ENCODE measurements at places on chromosomes 4 and X.
A peak's percentile ranks its signal among the peaks of the same experiment; 100 is the strongest.

DNA sequence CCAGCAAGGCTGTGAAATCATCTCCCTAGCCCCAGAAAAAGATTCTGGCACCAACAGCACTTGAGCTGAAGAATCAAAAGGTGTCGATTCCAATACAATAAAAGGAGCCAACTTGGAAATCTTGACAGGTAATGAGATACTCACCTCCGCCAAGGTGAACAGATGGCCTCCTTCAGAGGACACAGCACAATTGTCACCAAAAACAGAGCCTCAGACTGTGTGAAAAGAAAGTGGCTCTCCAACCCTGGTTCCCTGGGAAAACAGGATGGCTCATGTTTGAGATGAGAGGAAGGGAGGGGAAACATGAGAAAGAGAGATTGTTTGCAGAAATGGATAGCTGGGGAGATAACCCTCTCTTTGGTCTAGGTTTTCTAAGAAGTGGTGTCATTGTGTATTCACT is 168.9 kb downstream of the HS3ST1 start:
- H3K27me3 ChIP-seq: no peaks in the 10 kb centered on the region
- H3K4me1 ChIP-seq: no peaks in the 10 kb centered on the region
- H3K27ac ChIP-seq: no peak overlapping the region
- no peak for DNase-seq

DNA sequence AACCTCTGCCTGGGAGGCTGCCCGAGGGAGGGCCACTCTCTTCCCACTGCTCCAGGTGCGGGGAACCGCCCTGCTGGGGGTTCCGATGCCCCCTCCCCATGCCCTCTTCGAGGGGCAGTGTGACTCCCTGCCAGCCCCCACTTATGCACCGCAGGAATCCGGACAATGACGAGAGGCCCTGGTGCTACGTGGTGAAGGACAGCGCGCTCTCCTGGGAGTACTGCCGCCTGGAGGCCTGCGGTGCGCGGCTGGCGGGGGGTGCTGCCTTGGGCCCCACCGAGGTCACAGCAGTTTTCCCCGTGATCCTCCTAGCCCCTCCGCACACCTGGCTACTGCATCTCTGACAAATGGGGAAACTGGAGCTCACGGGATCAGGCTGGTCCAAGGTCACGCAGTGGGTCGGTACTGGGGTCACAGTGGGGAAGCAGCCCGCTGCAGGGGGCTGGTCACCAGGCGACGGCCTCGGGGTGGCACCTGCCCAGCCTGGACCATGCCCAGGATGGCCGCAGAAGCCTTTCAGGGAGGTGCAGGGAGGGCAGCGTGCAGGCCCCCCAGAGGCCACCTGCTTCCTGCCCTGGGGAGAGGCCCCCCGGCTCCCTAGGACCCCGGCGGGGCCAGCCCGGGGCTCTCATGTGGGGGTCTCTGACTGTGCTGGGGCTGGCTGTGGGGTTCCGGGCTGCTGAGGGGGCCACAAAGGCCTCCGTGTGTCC is 3.5 kb downstream of the HGFAC start:
- no peak for DNase-seq
- no peaks in the 10 kb centered on the region for H3K4me1 ChIP-seq
- H3K36me3 ChIP-seq: no peaks in the 10 kb centered on the region
- no peak overlapping the region for H3K27ac ChIP-seq

GRCh38 chrX:16646366-16647138 is 3.4 kb upstream of the S100G start:
- peak overlapping the region; percentile 29 for H3K27ac ChIP-seq
- no peak overlapping the region for H3K4me3 ChIP-seq
- no peaks in the 10 kb centered on the region for H3K4me1 ChIP-seq
- H3K36me3 ChIP-seq: no peaks in the 10 kb centered on the region
- H3K27me3 ChIP-seq: no peaks in the 10 kb centered on the region
- DNase-seq: no peak

DNA sequence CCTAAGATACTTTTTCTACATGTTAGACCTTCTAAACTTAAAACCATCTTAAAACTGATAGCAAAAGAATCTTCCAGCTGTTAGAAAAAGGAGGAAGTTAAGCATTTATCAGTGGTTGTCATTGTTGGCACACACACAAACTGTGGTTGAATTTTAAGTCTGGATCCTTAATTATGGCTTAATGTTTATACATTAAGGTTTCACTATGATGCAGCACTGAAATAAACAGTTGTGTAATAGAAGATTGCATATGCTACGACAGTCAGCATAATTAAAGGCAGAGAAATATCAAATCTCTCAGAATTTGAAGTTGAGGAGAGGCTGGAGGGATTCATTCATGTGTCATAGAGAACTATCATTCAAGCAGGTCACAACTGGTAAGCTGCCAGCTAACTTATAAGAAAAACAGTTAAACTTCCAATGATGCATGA is 32.3 kb downstream of the ADGRA3 start:
- peaks cover 8% of the 10 kb centered on the region for H3K4me1 ChIP-seq
- H3K36me3 ChIP-seq: no peaks in the 10 kb centered on the region
- H3K27ac ChIP-seq: no peak overlapping the region
- no peaks in the 10 kb centered on the region for H3K27me3 ChIP-seq
- H3K4me3 ChIP-seq: no peak overlapping the region
- no peak for DNase-seq

DNA sequence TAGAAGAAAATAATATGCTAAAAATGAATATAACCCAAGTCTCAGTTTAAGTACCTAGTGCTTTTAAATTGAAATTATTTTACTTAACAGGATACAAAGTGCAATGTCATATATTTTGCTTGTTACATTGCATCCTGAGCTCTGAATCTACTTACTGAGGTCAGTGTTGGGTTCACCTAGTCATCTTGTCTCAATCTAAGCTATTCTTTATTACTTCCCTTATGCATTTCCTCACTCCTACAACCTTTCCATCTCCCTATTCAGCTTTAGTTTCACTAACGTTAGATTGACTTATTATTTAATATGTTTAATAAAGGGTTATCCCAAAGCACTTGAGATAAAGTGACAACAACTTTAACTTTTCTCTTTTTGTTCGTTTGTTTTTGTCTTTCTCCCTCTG is 483.7 kb downstream of the FSTL5 start:
- H3K36me3 ChIP-seq: no peaks in the 10 kb centered on the region
- H3K4me1 ChIP-seq: no peaks in the 10 kb centered on the region
- H3K4me3 ChIP-seq: no peak overlapping the region
- H3K27me3 ChIP-seq: no peaks in the 10 kb centered on the region

- no peaks in the 10 kb centered on the region for H3K4me1 ChIP-seq
- H3K36me3 ChIP-seq: no peaks in the 10 kb centered on the region
- H3K4me3 ChIP-seq: no peak overlapping the region
- no peak overlapping the region for H3K27ac ChIP-seq
These were observed 54.2 kb downstream of the SUPT20HL2 start for GRCh38 chrX:24259544-24260240.

GRCh38 chr4:151942971-151943370 is 182.2 kb upstream of the GATB start:
- no peaks in the 10 kb centered on the region for H3K27me3 ChIP-seq

- no peak for DNase-seq
- H3K36me3 ChIP-seq: no peaks in the 10 kb centered on the region
- H3K27me3 ChIP-seq: no peaks in the 10 kb centered on the region
- H3K27ac ChIP-seq: no peak overlapping the region
- peaks cover 10% of the 10 kb centered on the region for H3K4me1 ChIP-seq
These were observed 17.6 kb downstream of the LNX1 start for GRCh38 chr4:53573696-53574095.

GRCh38 chrX:97616883-97617530 is 733.3 kb downstream of the RPA4 start:
- H3K36me3 ChIP-seq: no peaks in the 10 kb centered on the region
- H3K27me3 ChIP-seq: no peaks in the 10 kb centered on the region
- no peaks in the 10 kb centered on the region for H3K4me1 ChIP-seq
- H3K4me3 ChIP-seq: no peak overlapping the region
- no peak overlapping the region for H3K27ac ChIP-seq
- no peak for DNase-seq

- no peaks in the 10 kb centered on the region for H3K27me3 ChIP-seq
- H3K27ac ChIP-seq: no peak within 1 kb of the TSS
- no peaks in the 10 kb centered on the region for H3K4me1 ChIP-seq
- H3K4me3 ChIP-seq: no peak within 1 kb of the TSS
- H3K36me3 ChIP-seq: no peaks in the 10 kb centered on the region
- DNase-seq: no peak
These were observed at the start of gene TDO2 for GRCh38 chr4:155903453-155903852. Gene TDO2 (plus strand): TSS chr4:155903696. CDS start chr4:155903759, 63 bp downstream.

DNA sequence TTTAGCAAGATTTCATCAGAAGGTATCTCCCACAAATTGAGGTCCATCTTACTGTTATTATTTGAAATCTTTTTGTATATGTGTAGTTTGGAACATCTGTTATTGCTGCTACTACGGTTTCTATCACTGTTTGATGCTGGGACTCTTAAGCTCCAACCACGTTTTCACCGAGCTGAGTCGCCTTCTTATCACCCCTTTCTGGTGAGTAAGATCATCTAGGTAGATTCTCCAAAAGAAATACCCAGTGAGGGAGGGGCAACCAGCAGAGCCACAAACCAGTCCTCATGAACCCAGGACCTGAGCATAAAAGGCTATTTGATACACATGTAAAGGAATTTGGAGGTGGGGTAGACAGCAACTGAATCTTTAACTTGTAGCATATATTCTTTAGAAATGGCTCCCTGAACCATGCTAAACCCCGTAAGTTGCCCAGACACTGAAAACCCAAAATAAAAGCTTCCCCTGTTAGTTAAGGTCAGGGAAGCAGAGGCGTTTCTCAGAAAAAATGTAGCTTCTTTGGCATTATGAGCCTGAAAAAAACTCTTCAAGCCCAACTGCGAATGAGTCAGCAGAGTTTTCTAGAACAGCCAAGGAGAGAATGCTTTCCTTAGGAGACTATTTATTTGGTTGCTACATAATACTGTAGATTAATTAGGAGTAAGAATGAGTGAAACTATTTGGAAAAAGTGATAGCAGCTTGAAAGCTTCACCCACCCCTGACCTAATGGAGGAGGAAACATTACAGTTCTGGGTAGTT is 53.8 kb upstream of the ATXN3L start:
- no peaks in the 10 kb centered on the region for H3K4me1 ChIP-seq
- DNase-seq: no peak
- no peaks in the 10 kb centered on the region for H3K27me3 ChIP-seq
- H3K27ac ChIP-seq: no peak overlapping the region
- no peaks in the 10 kb centered on the region for H3K36me3 ChIP-seq

GRCh38 chr4:149065753-149066152 is 623.5 kb upstream of the NR3C2 start:
- H3K27me3 ChIP-seq: no peaks in the 10 kb centered on the region
- H3K4me1 ChIP-seq: no peaks in the 10 kb centered on the region
- DNase-seq: no peak
- no peak overlapping the region for H3K27ac ChIP-seq

GRCh38 chr4:23770011-23770410 is 119.8 kb downstream of the PPARGC1A start:
- H3K36me3 ChIP-seq: no peaks in the 10 kb centered on the region
- no peaks in the 10 kb centered on the region for H3K4me1 ChIP-seq
- no peak overlapping the region for H3K4me3 ChIP-seq
- no peak overlapping the region for H3K27ac ChIP-seq

- H3K36me3 ChIP-seq: no peaks in the 10 kb centered on the region
- peak; percentile 25 for DNase-seq
- H3K4me3 ChIP-seq: peak overlapping the region; percentile 52
- H3K4me1 ChIP-seq: no peaks in the 10 kb centered on the region
These were observed 850 bp downstream of the IGBP1 start for GRCh38 chrX:70134116-70134477.

GRCh38 chr4:124903995-124904722 is 191.6 kb upstream of the ANKRD50 start:
- no peak overlapping the region for H3K27ac ChIP-seq
- no peak overlapping the region for H3K4me3 ChIP-seq
- H3K27me3 ChIP-seq: no peaks in the 10 kb centered on the region
- no peaks in the 10 kb centered on the region for H3K36me3 ChIP-seq

GRCh38 chrX:149157976-149158375 is 347.1 kb downstream of the IDS start:
- no peak for DNase-seq
- H3K4me1 ChIP-seq: no peaks in the 10 kb centered on the region
- no peaks in the 10 kb centered on the region for H3K27me3 ChIP-seq
- H3K36me3 ChIP-seq: no peaks in the 10 kb centered on the region

- no peak overlapping the region for H3K4me3 ChIP-seq
- no peaks in the 10 kb centered on the region for H3K4me1 ChIP-seq
- no peak for DNase-seq
These were observed 272.3 kb upstream of the FGF16 start for GRCh38 chrX:77174680-77175519.

DNA sequence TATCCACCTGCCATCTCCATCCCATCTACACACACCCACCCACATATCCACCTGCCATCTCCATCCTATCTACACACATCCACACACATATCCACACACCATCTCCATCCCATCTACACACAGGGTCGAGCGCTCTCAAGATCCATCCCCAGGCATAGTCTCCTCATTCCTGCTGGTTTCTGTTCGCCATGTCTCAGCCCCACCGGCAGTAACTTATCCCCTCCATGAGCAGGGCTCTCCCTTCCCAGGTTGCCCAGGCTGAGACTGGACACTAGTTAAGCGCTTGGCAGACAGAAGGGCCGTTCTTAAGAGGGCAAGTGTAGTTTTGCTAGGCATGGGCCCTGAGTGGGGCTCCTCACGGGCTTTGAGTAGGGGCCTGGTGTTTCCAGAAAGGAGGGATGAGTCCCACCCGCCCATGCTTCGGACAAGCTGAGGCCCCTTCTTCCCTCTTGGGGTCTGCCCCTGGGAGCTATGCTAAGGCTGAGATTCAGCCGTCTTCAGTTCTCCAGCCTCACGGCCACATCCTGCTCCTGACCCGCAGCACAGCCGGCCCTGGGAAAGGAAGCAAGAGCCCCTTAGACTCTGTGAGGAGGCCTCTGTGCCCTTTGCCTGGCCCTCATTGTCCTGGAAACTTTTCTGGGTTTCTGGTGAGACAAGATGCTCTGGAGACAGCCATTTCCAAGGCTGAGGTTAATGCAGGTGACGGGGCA is 20.4 kb downstream of the TMEM271 start:
- no peaks in the 10 kb centered on the region for H3K4me1 ChIP-seq
- H3K27ac ChIP-seq: no peak overlapping the region
- H3K36me3 ChIP-seq: no peaks in the 10 kb centered on the region
- H3K4me3 ChIP-seq: no peak overlapping the region
- no peak for DNase-seq
- H3K27me3 ChIP-seq: no peaks in the 10 kb centered on the region

GRCh38 chr4:55132775-55133174 is 7.4 kb upstream of the KDR start:
- H3K4me3 ChIP-seq: no peak overlapping the region
- H3K4me1 ChIP-seq: no peaks in the 10 kb centered on the region
- H3K36me3 ChIP-seq: no peaks in the 10 kb centered on the region
- DNase-seq: no peak
- no peak overlapping the region for H3K27ac ChIP-seq

GRCh38 chr4:36198861-36199260 is 45.5 kb downstream of the ARAP2 start:
- H3K27me3 ChIP-seq: no peaks in the 10 kb centered on the region
- H3K4me1 ChIP-seq: no peaks in the 10 kb centered on the region
- no peaks in the 10 kb centered on the region for H3K36me3 ChIP-seq

- H3K4me1 ChIP-seq: no peaks in the 10 kb centered on the region
- no peak overlapping the region for H3K27ac ChIP-seq
- no peaks in the 10 kb centered on the region for H3K36me3 ChIP-seq
- H3K27me3 ChIP-seq: no peaks in the 10 kb centered on the region
These were observed 527.7 kb upstream of the MAGEB2 start for GRCh38 chrX:29687687-29688086.

GRCh38 chr4:112329672-112330375 is 32.7 kb downstream of the ALPK1 start:
- no peak for DNase-seq
- H3K27ac ChIP-seq: no peak overlapping the region
- no peak overlapping the region for H3K4me3 ChIP-seq
- H3K4me1 ChIP-seq: no peaks in the 10 kb centered on the region
- H3K36me3 ChIP-seq: no peaks in the 10 kb centered on the region
- no peaks in the 10 kb centered on the region for H3K27me3 ChIP-seq
